ENCODE measurements at places on chromosomes 3 and 15.
A peak's percentile ranks its signal among the peaks of the same experiment; 100 is the strongest.

DNA sequence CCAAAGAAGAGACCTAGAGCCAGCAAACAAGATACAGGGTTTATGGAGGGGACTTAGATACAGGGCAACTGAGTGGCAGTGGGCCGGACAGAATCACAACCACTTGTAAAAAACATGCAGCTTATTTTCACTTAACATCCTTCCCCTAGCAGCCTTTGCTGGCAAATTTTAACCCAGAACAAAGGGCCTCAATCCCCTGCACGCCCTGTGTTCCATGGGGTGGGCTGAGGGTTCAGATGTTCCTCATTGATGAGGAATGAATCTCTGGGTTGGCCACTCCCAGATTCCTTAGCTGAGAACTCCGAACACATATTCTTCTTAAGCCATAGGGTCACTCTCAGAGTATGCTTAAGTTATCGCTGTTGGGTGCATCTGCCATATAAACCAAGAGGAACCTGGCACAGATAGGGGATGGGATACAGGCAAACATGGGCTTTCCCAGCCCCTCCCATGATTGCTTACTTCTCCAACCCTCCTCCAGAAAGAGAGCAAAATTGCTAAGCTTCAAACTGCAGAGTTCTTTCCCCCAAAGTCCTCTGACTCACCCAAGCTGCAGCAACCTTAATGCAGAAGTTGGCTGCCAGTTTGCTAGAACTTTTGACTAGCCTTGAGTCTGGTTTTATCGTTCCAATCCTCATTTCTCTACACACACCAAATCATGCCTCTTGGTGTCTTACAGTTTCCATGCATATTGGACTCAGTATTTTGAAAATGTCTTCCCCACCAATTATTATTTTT is 146.9 kb downstream of the CD47 start:
- DNase-seq, result no peak

DNA sequence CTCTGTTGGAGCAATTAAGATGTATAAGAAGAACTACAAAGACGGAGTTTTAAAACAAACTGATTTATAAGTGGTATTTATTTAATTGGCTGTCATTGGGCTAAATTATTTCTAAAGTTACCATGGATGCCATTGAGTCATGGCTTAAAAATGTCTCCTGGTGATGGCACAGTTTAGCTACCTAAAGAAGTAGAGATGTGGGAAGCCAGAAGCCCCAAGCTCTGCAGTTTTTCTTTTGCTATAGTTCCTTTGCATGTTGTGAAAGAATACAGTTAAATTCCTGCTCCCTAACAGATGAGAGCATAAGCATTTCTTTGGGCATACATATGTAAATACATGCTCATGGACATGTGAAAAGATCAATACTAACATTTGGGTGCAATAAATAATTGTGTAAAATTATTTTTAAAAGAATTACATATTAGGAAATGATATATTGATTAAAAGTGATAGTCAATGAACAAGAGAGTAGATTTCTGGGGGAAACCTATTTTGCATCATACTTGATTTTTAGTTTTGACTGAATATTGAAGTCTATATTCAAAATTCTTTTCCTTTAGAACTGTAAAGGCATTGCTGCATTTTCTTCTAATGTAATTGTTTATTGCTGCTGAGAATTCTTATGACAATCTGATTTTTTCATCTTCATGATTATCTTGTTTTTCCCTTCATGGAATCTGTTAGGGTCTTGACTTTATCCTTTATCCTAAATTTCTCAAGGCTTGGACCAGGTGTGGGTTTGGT is 2.1 kb downstream of the OPA1 start:
- no peak for DNase-seq

DNA sequence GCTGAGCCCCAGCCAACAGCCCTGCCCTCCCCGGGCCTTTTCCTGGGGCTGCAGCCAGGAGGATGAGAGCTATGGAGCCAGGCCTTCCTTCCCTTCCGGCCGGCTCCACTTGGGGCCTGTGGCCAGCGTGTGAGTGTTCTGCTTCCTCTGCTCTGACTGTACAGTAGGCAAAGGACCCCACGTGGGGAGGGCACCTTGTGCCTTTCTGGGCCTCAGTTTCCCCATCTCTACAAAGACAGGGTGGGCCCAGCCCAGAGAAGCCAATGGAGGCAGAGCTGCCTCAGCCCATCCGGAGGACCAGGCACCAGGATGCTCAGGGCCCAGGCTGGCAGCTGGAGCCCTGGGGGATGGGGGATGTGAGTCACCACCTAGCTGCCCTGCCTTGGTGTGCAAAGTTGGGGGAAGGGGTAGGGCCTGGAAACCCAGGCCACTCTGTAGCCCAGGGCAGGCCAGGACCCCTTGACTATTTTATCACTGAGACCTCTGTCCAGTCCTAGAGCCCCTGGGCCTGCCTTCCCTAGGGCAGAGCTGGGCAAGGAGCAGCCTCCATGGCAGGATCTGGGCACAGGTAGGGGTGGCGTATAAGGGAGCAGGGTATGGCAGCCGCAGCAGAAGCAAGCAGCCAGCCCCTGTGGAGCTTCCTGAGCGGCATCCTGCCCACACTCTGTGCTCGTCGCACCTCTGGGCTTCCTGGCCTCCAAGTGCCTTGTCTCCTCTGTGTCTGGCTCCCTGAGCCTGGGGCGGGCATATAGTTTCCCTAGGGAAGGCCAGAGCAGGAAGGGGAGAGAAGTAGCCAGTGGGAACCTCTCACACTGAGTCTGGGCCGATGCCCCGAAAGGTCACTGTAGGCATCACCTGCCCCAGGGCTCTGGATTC is 1.8 kb downstream of the PSTPIP1 start:
- no peak for DNase-seq

DNA sequence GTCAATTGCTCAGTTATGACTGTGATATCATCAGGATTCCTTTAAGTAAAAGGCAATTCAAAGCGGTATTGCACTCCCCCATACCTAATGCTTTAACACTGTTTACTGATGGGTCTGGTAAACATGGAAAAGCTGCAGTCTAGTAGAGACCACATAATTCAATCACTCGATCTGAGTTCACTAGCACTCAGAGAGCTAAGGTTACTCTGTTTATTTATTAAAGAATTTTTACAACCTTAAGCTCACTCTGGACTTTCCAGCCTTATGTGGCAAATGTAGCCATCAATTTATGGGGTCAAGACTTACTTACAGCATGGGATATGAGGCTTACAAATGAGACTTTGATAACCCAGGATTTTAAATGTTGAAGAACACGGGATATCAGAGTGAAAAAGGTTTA is 18.4 kb upstream of the CCR2 start:
- no peak for DNase-seq

- DNase-seq, result no peak
These were observed 774.5 kb downstream of the AGBL1 start for GRCh38 chr15:86854176-86854575.

- DNase-seq, result no peak
These were observed 32.3 kb upstream of the CFAP20DC start for GRCh38 chr3:59082106-59082505.

DNA sequence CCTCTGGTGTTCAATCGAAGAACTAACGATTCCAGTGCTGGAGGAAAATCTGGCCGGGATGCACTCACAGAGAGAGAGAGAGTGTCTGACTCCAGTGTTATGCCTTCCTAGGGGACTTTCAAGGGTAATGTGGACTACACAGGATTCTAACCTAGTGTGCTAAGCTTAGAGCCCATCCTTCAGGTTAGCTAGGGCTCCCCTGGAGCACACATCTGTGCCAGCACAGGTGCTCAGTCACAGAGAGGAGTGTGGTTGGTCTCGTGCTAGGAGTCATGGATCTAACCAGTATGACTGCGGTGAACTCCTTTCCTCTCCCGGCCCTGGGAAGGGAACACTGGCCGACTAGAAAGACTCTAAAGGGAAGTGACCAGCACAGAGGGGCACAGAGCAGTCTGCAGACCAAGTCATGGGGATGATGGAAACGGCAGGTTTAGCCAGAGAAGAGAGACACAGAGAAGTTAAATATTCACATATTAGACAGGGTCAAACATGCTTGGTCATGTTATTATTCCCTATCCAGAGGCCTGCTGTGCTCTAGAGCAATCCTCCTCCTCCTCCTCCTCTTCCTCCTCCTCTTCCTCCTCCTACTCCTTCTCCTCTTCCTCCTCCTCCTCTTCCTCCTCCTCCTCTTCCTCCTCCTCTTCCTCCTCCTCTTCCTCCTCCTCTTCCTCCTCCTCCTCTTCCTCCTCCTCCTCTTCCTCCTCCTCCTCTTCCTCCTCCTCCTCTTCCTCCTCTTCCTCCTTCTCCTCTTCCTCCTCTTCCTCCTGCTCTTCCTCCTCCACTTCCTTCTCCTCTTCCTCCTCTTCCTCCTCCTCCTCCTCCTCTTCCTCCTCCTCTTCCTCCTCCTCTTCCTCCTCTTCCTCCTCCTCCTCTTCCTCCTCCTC is 280.3 kb downstream of the XXYLT1 start:
- no peak for DNase-seq

DNA sequence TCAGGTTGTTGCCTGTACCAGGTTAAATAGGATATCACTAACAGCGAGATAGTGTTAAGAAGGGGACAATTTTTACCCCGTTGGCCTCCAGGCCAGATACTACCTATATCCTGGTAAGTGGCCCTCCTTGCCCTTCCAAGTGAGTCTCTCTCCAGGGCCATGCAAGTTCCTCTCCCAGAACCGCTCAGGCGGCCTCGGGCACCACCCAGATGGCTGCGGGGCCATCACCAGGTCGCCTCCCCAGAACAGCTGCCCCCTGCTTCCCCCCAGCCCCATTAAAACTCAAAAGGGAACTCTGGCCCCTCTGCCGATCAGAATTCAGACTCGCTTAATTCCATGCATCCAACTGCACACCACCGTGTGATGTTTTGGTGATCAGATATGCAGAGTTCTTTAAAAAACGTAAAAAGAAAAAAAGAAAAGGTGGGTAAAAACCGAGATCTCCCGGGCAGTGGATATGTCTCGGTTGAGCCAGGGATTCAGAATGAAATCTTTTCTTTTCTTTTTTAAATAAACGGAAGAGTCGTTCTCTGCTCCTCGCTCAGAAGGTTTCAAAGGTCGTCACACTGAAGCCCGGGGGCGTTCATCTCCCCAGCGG is 1.9 kb upstream of the TRIM71 start:
- peak; percentile 60 for DNase-seq

GRCh38 chr15:78390242-78390641 is 47.8 kb upstream of the IREB2 start:
- no peak for DNase-seq

DNA sequence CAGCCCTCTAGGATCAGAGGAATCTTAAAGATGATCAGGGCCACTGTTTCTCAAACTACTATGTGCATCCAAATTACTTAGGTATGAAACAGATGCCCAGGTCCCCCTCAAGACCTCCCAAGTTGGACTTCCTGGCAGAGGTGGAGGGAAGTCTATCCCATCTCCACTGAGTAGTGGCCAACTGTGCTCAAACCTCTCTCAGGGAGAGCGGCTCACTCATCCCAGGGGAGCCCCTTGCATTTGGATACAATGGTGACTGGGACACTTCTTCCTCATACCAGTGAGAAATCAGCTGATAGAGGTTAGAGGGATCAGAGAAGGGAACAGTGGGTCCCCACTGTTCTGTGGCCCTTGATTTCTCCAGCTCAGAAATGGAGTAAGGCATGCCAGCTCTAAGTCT is 8.7 kb upstream of the WNT7A start:
- no peak for DNase-seq

- peak; percentile 47 for DNase-seq
These were observed 675 bp downstream of the RBM15B start for GRCh38 chr3:51391566-51392354.

- no peak for DNase-seq
These were observed 13.0 kb downstream of the MCM2 start for GRCh38 chr3:127611251-127611650.

DNA sequence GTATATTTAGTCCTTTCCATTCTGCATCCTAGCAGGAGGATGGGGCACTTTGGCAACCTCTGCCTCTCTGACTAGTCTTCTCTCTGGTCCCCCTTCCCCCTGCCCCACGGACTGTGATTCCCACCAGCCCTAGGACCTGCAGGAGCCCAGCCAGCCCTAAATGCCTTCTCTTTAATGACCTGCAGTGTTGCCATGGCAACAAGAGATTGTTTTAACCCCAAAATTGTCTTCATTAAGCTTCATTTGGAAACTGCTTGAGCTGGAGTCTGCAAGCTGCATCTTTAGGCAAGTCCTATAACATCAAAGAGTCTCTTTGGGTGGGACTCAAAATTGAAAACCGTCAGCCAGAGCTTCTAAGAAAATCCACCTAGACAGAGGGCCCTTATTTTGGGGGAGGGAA is 59.7 kb upstream of the ANKRD34C start:
- no peak for DNase-seq

DNA sequence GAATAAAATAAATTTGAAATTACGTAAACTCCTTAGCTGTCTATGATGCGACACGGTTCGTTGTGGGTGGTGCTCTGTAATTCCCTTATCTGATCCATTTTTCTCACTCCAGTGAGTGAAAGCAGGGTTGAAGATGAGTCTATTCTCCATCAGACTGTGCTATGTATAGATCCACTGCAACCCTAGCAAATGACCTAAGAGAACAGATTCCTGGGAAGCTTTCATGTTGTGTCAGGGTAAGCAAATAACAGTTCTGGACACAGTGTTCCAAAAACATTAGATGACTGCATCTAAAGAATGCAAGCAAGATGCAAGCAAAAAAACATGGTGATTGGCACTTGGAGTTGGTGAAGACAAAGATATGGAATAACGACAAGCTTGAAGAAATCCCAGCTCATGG is 239.3 kb downstream of the SLC9A9 start:
- DNase-seq, result no peak

- DNase-seq, result no peak
These were observed 3.0 kb downstream of the CHRNA7 start for GRCh38 chr15:32033186-32033890.

- DNase-seq, result no peak
These were observed 1102.2 kb downstream of the IGSF11 start for GRCh38 chr3:117932441-117932840.

DNA sequence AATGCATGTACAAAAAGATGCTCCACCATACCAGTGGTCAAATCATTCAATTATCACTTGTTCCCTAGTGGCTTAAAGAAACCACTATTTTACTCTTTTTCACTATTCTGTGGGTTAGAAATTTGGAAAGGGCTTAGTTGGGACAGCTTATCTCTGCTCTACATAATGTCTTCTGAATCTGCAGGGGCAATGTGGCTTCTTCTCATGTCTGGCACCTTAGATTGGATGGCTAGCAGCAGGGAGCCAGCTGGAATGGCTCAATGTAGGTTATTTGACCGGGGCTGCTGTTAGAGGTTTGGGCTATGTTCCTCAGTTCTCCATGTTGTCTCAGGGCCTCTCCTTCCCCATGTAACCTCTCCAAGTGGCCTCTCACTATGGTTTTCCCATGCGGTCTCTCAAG is 57.5 kb upstream of the EPHB1 start:
- DNase-seq, result no peak

DNA sequence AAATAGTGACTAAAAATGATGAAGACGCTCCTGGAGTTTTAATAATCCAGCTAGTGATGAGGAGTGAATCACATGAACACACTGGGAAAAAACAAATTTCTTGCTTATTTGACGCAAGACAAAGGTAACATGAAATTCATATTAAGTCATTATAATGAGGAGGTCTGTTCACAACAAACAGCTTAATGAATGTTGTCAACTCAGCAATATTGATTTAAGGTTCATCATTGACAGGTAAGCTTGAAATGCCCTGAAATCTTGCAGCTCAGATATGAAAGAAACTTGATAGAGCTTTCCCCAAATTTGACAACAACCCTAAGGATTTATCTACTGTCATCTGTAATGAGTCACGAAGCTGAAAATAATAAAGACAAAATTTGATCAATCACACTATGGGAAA is 108.1 kb upstream of the SELENOK start:
- DNase-seq, result no peak

Data from ELF-1 (cell line).